ENCODE measurements at places on chromosomes 16 and 17.

DNA sequence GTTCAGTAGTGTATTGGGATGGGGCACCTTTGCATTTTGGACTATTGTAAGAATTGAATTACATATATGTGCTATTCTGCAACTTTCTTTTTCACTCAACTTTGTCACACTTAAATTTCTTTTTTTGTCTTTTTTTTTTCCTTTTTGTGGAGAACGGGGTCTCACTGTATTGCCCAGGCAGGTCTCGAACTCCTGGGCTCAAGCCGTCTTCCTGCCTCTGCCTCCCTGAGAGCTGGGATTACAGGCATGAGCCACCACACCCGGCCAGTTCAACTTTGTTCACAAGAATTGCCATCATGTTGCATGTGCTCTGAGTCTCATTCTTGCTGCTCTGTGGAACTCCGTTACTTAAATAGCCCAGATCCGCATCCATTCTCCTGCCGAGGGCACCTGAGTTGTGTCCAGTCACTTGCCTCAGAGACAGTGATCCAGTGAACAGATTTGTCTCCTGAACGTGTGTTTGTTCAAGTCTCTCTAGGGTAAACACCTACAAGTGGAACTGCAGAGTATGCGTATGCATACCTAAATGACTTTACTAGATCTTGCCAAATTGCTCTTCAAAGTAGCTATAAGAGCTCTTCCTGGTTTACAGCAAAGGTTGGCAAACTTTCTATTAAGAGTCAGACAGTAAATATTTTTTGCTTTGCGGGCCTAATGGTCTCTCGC is 3.4 kb upstream of the SLC38A10 start:
- no peak for DNase-seq

DNA sequence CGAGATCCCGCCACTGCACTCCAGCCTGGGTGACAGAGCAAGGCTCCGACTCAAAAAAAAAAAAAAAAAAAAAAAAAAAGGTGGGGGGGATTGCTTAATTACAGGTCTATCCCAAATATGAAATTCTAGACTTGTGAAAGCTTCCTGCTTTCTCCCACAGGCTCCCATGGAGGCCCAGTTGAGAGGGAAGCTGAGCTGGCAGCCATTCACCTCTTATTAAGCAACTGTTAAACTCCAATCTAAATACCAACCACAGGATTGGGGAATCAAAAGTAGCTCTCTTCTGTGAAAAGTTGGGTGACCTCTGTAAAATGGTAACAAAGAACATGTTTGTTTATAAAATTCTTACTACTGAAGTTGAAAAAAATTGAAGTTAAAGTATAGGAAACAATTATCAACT is 45.8 kb upstream of the STAC2 start:
- DNase-seq: no peak

- no peak for DNase-seq
Measured at GRCh38 chr16:2028620-2029220, 2.0 kb downstream of the NHERF2 start.

- no peak for DNase-seq
Measured at GRCh38 chr16:78428193-78428592, 328.7 kb downstream of the WWOX start.

Measured in cortex of kidney (tissue), 1 donor.